ENCODE measurements at places on chromosomes 7 and 10.

DNA sequence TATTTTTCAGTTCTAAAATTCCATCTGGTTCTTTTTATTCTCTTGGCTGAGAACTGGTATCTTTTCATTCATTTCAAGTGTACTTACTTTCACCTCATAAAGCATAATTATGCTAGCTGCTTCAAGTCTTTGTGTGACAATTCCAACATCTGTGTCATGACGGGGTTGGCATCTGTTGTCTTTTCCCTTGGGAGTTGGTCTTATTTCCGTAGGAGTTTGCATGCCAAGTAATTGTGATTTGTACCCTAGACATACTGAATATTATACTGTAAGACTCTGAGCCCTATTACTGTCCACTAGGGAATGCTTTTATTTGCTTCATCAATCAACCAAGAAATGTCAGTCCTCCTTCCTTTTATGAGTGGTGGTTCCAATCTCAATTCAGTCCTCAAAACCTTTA is 24.6 kb upstream of the HUS1 start:
- no peak for DNase-seq

DNA sequence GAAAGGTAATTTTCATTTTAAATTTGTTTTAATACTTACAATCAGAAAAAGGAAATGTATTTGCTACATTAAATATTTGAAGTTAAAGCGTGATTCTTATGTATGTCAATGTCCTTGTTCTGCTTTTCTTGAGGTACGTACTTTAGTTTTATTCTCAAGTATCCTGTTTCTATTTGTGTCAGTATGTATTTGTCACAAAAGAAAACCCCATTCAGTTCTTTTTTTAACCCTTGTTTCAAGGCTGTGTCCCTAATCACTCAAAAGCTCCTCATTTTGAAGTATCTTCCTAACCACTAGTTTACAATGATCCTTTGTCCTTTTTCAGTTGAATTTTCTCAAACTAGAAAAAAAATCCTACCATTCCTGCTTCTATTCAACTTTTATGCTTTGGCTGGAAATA is 25.2 kb downstream of the NHLRC2 start:
- no peak for DNase-seq

- no peak for DNase-seq
Observed at GRCh38 chr10:125795128-125795527, 19.5 kb upstream of the MMP21 start.

DNA sequence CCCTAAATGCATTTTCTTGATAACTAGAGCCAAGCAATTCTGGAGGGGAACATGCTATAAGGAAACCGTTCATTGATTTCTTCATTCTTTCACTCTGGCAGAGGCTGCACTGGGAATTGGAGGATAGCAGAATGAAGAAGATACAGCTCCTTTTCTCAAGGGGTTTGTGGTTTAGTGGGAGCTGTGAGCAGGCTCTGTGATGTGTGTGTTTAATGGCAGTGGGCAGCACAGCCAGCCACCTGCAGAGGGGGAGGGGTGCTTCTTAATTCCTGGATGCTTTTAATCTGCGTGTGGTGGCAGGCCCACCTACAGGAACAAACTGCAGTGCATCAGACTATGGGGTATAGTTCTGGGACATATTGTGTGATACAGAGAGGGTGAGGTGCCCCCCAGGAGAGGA is 31.9 kb downstream of the RPS24 start:
- no peak for DNase-seq

GRCh38 chr10:76643511-76643911 is 994.1 kb downstream of the KCNMA1 start:
- DNase-seq, result no peak

DNA sequence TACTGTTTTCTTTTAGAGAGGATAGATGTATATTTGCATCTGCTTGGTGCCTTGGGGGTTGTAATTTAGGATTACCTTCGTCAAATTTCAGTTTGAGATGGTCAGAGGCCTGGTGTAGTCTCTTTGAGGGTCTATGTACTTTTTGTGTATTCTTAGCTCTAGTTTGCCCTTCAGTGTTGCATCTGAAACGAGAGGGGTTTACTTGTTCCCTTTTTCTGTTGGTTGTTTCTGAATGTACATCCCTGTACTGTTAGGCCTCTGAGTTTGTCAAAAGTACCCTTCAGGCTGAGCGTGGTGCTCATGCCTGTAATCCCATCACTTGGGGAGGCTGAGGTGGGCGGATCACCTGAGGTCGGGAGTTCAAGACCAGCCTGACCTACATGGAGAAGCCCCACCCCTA is 60.0 kb downstream of the MLLT10 start:
- DNase-seq, result no peak

GRCh38 chr7:34104115-34104514 is 198.8 kb downstream of the BMPER start:
- DNase-seq, result no peak

Data from NCI-H2107 (cell line).